ENCODE measurements at places on chromosomes 1 and 21.

GRCh38 chr1:233238884-233239431 lies 56.6 kb downstream of the PCNX2 start:
- no peak for DNase-seq

DNA sequence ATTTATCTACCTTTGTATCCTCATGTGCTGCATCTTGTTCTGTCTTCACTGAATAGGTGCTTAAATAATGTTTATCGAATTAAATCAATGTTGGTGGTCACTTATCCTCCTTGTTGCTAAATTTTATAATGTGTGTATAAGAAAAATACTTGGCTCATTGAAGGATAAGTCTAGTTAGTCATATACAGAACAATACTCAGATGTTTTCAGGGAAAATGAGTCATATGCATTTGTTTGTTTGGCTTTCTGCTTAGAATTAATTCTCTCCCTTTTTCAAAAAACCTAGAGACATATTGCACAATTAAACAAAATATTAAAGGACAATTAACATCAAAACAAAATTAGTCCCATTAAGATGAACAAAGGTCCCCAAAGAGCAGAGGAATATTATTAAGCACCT lies 89.0 kb downstream of the UBE2U start:
- no peak for DNase-seq

GRCh38 chr1:204044448-204044847 lies 28.5 kb upstream of the SOX13 start:
- DNase-seq = no peak

DNA sequence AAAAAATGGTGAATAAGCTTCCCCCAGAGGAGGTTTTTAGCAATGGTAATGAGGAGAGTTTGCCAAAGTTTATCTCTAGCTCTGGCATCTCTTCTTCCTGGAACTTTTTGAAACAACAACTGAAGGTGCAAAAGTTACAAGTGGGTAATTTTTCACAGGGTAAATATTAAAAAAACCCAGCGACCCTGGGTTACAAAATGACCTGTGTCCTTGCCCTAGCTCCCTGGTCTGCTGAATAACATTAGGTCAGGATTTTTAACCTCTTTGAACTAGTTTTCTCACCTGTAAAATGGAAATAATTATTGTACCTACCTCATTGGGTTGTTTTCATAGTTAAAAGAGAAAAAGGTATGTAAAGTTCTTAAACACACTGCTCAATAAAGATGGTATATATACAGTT lies 332.4 kb upstream of the DUSP10 start:
- no peak for DNase-seq

GRCh38 chr1:8671306-8671917 lies 146.0 kb downstream of the RERE start:
- no peak for DNase-seq

Measured in NCI-H2081 treated with DMSO at 0.1 percent for 48 hours (cell line).